ENCODE measurements at places on chromosomes 1 and 21.

GRCh38 chr21:46117586-46118315 lies 19.8 kb downstream of the COL6A2 start:
- no peak for DNase-seq

DNA sequence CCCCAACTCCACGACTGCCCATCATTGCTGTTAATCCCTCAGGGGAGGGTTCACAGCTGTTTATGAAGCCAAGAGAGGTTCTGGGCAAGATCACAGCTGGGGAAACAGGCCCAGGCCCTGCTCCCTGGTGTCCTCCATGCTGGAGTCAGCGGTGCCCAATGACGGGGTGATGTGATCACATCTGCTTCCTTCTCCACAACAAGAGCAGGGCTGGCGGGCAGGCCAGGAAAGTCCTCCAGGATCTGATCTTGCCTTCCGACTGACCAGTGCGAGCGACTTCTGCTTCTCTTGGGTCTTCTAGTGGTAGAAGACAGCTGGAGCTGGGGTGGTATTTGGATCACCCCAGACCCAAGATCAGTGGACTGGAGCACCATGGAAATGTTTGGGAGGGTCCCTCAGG lies 951 bp upstream of the LINGO4 start:
- DNase-seq: no peak

DNA sequence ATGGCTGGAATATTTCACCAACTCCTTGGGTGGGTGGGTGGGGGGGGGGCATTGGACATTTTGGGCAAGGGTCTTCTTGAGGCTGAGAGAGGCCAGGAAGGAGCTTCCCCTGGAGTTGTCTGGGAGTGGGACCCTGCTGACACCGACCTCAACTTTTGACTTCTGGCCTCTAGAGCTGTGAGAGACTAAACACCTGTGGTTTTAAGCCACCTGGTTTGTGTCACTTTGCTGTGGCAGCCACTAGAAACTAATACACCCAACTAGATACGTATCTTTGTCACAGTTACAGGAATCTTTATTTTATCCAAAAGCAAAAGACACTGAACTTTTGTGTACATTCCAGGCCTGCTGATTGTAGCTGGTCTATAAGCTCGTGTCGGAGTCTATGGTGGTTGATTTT lies 9.9 kb upstream of the RIPK4 start:
- DNase-seq: no peak

DNA sequence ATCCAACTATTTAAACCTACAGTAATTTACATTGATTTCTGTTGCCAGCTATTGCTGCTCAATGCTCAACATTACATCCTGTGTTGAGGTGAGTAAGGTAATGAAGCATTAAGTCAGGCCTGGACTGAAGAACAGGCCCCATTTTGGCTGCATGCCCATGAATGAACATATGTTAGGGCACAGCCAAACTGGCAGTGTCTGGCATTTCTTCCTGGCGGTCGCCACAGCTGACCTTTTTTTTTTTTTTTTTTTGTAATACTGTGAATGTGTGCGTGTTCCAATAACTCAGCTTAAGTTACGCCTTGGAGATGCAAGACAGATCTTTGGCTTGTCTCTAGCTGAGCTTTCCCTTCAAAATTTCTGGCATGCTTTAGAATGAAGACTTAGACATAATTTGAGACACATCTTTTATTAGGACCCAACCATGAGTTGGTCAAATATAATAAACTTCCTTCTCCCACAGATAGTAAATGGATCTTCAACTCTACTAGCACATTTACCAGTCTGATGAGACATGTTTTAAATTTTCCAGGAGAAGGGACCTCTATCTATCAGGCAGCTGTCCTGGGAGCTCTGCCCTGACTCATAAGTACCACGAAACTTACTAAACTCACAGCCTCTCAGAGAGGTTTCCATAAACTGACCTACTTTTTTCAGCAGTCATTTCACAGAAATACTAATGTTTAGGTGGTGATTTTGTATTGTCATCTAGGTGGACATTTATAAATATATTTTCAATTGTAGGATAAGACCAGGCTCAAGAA lies 341.1 kb upstream of the RUNX1 start:
- no peak for DNase-seq

DNA sequence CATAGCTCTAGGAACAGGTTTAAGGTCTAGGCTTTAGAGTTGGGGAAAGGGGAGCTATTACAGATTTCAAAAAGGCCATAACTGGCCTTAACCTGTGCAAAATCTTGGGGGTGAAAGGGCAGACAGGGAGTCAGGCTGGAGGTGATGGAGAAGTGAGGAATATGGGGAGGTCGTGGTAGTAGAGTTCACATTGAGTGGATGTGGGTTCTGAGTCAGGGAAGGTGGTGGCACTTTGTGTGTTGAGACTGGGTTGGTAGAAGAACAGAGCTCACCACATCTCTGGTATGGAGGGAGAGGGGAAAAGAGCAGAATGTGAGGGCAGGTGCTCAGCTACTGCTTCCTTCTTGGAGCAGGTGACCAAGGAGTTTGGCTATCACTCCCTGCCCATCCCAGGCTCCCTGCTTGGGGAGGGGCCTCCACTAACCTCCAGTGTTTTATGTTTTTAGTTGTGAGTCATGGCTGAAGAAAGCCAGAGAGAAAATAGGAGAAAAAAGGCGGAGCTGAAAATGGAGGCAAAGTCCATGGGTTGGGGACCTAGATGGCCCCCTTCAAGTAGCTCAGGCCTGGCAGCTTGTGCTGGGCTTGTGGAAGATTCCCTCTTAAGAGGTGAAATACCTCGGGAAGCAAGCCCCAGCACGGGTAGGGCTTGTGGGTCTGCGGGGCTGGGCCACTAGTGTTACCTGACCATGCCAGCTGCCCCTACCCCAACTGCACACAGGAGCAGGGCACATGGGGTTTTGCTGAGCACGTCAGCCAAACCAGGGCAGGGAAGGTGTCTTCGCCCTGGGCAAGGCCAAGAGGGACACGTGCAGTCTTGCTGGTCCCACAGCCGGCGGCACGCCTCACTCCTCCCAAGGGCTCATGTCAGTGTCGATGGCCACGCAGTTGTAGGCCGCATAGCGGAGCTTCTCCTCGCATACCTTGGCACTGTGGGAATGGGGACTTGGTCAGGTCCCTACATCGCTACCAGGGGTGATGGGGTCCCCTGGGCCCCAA lies 8.2 kb downstream of the HECTD3 start:
- DNase-seq: no peak

GRCh38 chr1:21756393-21757089 lies 26.4 kb downstream of the USP48 start:
- DNase-seq: no peak

GRCh38 chr1:145982010-145982723 lies 14.2 kb downstream of the TXNIP start:
- DNase-seq: no peak

DNA sequence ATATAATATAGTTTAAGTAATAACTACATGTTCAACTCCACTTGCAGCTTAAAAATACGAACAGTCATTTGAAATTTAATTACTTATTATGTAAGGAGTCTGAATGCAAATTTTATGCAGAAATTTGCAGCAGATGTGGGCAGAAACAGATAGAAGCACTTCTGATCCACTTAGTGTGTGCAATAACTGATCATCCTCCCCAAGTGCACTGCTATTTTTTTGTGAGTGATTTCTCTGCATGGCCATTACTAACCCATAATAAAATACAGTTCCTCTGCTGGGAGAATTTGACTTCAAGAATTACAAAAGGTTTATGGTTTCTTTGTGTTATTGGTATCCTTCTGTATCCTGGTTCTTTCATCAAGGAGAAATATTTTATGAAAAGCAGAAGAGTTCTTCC lies 611.5 kb upstream of the RGS18 start:
- DNase-seq: no peak

- DNase-seq: peak; percentile 66
Measured at GRCh38 chr21:44083631-44084291, 23.4 kb upstream of the PWP2 start.

DNA sequence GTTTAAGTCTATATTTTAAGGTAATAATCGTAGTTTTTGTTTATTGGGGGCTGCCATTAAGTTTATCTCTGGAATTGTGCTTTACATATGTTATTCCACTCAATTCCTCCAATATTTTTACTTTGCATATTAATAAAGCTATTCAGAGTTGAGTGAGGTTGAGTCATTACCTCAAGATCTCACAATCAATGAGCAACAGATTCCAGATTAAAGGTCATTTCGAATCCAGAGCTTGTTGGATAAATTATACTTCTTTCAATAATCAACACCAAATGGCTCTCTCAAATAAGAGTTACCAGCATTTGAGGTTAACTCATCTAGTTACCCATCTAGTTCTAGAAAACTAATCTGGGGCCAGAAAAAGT lies 16.7 kb downstream of the RGS4 start:
- DNase-seq: no peak

GRCh38 chr21:29196670-29197191 lies 66.3 kb downstream of the MAP3K7CL start:
- no peak for DNase-seq

DNA sequence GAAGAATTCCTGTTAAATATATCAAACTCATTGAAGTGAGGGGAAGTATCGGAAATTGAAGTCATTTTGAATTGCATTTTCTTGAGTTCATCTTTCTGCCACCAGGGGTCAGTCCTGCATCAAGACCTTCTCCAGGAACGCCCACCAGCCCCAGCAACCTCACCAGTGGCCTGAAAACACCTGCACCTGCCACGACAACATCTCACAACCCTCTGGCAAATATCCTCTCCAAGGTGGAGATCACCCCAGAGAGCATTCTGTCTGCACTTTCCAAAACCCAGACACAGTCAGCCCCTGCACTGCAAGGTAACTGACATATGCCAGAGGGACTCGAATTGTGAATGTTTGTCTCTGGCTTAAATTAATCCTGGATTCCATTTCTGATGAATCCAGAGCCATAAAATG lies 22.8 kb upstream of the TARS2 start:
- peak; percentile 50 for DNase-seq

DNA sequence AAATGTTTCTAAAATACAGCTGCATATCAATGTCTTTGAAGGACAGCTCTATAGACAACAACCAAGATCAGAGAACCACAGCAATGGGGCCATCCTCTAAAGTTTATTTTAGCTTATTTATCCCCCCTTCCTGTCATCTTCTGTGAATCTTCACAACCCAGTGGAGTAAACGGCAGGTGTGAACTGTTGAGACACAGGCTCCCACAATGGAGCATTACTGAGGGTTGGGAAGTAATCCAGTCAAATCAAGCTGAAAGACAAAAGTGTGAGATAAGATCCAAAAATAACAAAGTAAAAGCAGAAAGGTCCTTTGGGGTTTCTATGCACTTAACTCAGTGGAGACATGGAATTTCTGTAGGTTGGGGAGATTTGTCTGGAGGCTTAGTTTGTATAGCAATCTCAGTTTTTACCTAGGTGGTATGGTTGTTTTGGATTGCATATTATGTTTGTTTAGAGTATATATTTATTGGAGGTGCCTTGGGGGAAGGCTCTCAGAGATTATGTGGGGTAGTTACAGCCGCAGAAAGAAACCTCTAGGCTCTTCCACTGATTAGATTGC lies 286.9 kb upstream of the ADGRL2 start:
- no peak for DNase-seq

All from kidney capillary endothelial cell (primary cell).